ENCODE measurements at places on chromosomes 6 and 20.

GRCh38 chr6:55450005-55450404 is 122.7 kb downstream of the GFRAL start:
- no peak for DNase-seq

DNA sequence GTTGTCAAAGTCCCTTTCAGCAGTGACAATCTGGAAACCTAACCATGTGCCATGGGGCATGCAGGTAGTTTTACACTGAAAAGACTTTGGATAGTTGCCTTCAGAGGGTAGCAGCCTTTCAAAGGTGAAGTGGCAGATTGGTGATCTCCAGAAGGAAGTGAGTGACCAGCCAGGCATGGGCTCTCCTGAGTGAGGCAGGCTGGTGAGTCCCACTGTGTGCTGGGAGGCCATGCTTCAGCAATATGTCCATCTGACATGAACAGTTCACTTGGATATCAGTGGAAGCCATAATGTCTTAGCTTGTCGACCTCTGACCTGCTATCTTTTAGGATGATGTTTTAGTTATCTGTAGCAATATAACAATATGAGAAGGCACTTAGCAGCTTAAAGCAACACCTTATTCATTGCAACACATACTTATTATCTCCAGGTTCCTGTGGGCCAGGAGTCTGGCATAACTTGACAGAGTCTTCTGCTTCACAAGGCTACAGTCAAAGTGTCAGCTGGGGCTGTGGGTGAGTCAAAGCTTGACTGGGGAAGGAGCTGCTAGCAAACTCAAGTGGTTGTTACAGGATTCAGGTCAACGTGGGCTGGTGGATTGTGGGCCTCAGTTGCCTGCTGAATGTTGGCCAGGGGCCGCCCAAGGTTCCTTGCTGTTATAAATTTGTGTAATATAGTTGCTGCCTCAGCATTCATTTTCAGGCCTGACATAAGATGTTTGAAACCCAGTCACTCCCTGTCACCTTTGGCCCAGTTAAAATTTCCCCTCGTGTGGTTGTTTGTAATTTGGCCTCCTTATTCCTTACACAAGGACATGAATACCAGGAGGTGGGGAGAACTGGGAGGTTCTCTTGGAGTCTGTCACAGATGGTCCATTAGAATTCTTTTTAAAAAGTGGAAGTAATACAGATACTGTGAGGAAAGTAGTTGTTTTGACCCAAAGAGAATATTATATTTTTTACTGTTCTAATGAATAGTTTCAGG is 100.2 kb downstream of the UST start:
- no peak for DNase-seq

- DNase-seq, result no peak
Observed at GRCh38 chr20:53831812-53832211, 238.2 kb upstream of the ZNF217 start.

DNA sequence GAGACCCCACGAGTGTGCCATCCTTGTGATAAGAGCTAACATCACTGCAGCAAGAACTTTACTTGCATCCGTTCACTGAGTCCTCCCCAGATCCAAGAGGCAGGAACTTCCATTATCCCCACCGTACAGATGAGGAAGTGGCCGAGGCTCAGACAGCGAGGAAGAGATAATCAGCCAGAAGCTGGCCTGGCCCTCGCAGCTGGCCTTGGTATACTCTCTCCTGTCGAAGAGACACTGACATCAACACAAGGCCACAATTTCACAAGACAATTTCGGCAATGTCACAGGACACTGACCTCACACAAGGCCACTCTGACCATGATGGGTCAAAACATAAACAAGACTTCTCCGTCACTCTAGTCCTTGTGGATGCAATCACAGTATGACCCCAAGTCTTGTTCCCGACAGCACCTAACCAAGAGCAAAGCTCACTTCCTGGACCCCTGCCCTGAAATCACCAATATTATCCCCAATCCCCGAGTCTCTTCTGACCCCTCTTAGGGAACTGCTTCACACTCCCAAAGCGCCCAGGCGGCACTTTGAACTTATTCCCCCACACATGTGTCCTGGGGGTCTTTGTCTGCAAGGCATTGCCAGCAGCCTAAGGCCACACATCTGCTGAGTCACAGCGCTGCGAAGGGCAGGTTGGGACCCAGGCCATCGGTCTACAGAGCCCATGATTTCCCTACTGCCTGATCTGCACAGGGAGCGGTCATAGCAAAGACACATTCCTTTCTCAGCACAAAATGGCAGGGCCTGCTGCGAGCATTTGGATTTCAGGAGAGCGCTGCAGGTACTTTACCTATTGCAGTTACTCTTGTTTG is 14.8 kb upstream of the VAPB start:
- no peak for DNase-seq

GRCh38 chr6:43013097-43013842 is 476 bp downstream of the MEA1 start:
- DNase-seq, result peak; percentile 59

GRCh38 chr6:137681445-137682009 is 185.5 kb upstream of the TNFAIP3 start:
- no peak for DNase-seq

DNA sequence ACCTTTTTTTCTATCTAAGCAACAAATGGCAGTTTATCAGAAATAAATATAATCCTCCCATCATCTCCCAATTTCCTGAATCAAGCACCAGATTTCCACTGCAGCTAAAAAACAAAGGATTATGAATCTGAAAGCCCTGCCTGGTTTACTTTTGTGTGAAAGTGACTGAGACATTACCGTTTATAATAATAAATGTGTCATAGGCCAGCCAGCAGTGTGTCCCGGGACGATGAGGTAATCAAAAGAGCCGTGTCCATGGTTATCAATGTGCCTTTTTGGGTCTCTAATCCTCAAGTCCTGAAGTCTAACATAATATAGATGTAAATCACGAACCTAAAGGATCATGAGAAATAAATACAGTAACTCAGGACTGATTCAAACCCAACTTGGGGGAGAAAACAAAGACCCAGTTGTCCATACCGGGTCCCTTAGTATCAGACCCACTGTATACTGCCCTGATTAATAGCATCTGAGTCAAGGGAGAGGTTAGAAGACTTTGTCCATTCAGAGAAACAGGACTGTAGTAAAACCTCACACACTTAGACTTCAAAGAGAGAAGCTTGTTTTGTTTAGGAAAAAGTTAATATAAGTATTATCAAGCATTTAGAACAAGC is 149.1 kb downstream of the SASH1 start:
- no peak for DNase-seq

DNA sequence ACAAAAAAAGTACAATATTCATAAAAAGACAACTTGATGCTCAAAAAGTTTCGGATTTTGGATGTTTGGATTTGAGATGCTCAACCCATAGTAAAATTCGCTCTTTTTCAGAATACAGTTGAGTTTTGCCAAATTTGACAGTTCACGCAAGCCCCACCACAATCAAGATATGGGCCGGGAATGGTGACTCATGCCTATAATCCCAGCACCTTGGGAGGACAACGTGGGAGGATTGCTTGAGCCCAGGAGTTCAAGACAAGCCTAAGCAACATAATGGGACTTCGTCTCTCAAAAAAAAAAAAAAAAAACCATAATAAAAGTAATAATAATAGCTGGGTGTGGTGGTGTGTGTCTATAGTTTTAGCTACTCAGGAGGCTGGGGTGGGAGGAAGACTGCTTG is 51.3 kb downstream of the PHF20 start:
- no peak for DNase-seq

DNA sequence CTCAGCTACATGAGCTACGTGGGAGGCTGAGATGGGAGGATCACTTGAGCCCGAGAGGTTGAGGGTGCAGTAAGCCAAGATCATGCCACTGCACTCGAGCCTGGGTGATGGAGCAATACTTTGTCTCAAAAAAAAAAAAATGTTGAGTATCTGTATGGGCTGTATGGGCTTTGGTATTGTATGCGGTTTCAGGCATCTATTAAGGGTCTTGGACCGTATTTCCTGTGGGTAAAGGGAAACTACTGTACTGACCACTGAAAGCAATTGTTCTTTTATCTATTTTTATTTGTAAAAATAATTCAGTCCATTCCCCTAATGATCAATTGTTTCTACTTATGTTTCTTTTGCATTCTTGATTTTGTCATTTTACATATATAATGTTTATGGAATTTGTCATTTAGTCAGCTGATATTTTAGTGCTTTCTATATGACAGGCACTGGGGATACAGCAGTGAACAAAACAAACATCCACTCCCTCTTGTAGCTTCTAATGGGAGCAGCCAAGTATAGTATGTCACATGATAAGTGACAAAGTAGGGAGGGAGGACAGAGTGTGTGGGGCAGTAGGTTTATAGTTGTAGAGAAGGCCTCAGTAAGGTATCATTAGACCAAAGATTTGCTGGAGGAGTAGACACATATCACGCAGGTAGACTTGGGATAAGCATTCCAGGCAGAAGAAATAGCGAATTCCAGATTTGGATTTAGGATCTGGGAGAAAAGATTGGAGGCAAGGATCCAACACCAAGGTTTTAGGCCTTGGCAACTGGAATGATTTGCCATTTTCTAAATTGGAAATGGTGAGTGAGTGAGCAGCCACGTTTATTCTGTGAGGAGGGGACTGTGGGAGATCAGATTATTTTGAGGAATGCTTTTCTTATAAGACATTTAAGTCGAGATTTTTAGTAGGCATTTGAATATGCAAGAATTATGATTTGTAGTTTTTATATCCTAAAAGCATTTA is 6.0 kb downstream of the PCMT1 start:
- DNase-seq, result no peak

DNA sequence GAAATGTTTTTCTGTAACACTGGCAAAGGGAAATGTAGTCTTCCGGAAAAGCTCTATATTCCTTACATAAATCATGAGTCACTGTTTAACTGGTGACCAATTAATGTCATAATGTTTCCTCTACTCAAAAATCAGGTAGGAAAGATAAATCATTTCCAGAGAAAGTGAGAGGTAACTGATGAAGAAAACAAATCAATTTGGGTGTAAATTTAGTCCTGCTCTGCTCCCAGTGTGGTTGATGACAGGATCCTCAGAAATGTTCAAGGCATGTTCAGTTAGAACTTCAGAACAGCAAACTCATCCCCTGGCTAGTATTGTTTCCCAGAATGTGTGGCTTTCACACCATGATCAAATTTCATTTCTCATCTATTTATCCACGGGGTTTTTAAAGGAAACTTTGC is 38.8 kb upstream of the SPACA1 start:
- no peak for DNase-seq

GRCh38 chr6:82741996-82742385 is 323.6 kb downstream of the UBE3D start:
- no peak for DNase-seq

GRCh38 chr6:149248693-149249369 is 68.7 kb upstream of the TAB2 start:
- DNase-seq, result no peak

DNA sequence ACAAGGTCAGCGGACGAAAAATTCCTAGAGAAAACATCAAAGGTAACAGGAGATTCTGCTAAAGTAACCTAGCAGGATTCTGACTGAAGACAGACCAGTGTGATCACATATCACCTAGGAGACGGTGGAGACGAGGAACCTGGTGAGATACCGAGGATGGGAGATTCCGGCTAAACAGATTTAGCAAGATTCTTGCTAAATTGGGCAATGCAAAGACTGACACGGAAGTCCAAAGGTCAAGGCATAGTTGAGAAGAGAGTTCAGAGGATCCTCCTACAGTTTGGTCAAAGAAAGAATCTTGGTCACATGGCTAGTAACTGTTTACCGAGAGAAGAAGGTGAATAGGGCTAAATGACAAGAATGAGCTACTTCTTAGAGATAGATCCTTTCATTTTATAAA is 61.1 kb downstream of the TMEM170B start:
- DNase-seq, result no peak

- no peak for DNase-seq
Observed at GRCh38 chr6:103538381-103538780, 1321.3 kb downstream of the HACE1 start.

GRCh38 chr20:47540443-47541354 is 39.0 kb downstream of the NCOA3 start:
- no peak for DNase-seq

All from activated CD4-positive, CD25-positive, alpha-beta regulatory T cell (primary cell).